ENCODE measurements at places on chromosomes 3 and 15.

GRCh38 chr3:143331350-143331749 is 211.8 kb downstream of the CHST2 start:
- DNase-seq: no peak

DNA sequence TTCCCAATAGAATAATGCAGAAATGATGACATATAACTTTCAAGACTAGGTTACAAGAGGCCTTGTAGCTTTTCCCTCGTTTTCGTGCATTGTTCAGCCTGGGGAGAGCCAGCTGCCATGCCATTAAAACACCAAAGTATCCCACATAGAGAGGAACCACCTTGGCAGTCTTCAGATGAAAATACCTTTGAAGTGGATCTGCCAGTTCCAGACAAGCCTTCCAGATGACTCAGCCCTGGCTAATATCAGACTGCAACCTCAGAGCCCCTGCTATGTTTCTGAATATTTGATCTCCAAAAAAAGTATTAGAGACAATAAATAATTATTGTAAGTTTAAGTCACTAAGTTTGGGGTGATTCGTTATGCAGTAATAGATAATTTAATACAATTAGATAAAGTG is 294.3 kb upstream of the GBE1 start:
- DNase-seq: no peak

GRCh38 chr15:26974120-26974780 is 3.3 kb downstream of the GABRG3 start:
- no peak for DNase-seq

- no peak for DNase-seq
These were observed 72.3 kb upstream of the THRB start for GRCh38 chr3:24566927-24567326.

DNA sequence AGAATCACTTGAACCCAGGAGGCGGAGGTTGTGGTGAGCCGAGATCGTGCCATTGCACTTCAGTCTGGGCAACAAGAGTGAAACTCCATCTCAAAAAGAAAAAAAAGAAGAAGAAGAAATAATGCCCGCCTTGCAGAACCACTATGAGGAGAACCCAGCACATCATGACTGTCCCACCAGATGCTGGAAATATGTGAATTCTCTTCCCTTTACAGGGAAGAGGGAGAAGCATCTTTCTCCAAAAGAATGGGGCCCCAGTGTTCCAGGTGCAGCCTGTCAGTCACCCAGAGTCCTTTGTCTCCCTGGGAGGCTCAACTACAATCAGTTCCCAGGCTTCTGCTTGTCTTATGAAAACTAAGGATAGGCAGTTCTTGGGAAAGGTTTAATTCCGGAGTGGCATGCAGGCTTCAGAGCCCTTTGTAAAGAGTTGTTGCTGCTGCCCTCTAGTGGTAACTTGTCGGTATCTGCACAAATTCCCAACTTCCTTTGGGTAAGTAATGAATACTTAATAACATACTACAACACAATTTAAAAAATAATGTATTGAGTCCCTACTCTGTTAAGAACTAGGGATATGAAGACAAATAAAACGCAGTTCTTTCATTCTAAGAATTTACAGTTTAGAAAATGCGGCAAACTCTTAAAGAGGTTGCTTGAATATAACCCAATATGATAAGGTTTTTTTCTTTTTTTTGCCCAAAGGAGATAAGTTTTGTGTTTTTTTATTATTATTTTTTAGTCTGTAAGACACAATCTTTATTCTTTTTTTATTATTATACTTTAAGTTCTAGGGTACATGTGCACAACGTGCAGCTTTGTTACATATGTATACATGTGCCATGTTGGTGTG is 18.6 kb upstream of the TICRR start:
- peak; percentile 65 for DNase-seq

DNA sequence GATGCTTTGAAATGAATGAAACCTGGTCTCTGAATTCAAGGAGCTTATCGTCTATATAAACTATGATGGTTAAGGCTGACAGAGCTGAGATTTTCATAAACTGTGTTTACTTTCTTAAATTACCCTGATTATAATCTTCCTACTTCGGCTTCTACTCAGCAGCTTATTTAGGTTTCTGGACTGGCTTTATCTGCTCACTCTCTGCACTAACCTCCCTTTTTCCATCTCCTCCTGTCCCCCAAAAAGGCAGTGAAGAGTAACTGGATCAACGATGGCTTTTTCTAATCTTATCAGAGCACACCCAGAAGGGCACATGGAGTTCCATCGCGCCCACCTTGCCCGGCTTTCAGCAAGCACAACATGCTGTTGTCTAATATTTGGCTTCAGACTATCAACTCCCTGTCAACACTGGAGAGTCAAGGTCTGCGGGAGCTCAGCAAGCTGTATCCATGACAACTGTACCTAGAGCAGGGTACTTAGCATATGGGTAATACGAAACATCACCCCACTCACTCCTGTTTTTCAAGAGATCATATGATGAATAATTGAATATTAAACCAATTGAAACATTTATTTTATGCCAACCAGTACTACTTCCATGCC is 417.3 kb downstream of the GABRB3 start:
- no peak for DNase-seq

DNA sequence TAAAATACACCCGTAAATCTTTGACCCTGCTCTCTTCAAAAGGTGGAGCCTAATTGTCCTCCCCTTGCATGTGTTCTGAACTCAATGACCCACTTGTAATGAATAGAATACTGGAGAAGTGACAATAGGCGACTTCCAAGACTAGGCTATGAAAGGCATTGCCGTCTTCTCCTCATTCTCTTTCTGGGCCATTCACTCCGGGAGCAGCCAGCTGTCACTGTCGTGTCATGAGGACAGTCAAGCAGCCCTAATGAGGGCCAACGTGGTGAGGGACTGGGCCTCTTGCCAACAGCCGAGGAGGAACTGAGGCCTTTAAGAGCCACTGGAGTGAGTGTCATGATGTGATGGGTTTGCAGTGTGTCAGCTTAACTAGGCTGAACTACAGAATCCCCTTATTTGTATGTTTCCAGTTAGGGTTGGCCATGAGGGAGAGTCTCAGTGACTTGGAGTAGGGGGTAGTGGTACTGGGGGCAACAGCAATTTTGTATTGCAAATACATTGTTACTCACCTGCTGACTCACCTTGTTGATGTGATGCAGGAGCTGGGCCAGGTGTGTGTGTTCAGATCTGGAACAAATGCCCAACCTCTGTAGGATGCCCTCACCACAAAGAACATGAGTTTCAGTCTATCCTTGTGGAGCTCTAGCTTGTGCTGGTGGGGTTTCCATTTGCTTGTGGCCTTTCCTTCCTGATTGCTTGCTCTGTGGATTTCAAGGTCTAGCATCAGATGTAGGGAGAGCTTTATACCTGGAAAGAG is 188.5 kb upstream of the PROK2 start:
- no peak for DNase-seq

- no peak for DNase-seq
These were observed 1.9 kb downstream of the MEX3B start for GRCh38 chr15:82043796-82044372.

DNA sequence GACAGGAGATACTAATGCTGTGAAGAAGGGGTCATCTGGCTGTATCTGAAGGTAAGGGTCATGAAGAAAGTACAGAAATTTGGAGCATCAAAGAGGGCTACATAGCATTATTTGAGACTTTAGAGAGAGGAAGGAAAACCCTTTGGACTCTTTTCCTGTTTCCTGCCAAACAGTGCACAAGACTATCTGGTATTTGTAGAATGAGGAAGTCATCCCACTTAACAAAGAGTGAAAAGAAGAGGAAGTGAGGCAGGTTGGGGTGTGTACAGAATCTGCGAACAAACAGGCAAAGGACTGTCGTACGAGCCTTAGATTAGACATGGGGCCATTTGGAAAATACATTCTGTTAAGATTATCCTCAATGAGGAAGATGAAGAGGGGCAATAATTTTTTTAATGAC is 546.8 kb upstream of the EPHA6 start:
- no peak for DNase-seq

DNA sequence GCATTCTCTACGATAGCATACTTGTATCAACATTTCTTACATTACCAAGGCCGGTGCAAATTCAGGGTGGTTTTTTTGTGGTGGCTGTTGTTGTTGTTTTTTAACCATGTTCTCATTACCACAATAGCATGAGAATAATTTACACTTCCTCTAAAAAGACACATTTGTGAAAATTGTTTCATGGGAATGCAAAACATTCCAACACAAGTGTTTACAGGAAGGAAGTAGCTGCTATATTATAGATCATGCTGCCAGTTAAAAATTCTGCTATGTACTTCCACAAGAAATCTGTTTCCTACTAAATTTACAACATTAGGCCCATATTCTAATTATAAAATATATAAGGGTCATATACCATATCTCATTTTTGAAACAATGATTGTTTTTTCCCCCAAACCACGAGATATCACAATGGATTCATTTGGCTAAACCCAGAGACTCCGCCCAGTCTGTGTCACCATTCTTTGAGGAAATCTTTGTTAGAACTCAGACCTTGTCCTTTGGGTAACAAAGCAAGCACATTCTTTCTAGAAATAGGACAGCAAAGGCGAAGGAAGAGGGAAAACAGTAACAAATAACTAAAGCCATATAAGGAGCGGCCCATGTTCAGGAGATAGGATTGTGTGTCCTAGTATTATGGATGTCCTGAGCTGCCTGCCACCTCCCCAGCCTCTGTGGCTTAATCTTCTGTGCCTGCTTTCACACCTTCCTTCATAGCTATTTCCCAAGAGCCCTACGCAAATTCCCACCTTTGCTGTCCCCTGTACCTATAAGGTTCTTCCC is 60.1 kb downstream of the UACA start:
- DNase-seq: no peak

DNA sequence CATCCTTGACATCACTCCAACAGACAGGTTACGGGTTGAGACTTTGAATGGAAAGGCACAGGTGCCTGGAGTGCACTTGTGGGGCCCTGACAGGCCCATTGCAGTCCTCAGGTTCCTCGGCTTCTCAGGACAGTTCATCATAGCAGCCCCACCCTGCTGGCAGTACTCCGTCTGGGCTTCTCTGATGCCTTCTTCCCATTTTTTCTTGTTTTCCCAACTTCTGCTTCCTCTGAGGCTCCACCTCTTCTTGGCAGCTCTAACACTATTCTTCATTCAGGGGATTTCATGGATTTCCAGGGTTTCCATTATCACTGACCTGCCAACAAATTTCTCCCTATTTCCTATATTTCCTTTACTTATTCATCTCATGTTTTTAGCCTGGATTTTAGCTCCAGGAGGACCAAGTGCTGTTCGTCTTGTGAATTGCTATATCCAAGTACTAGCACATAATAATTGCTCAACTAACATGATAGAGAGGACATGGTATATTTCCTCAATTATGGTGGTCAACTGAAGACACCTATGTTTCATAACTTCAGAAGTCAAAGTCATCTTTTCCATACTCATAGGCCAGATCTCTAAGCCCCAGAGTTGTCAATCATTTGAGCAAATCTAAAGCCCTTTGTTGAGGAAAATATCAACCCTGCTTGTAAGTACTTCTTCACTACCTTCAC is 16.2 kb downstream of the NCEH1 start:
- no peak for DNase-seq

DNA sequence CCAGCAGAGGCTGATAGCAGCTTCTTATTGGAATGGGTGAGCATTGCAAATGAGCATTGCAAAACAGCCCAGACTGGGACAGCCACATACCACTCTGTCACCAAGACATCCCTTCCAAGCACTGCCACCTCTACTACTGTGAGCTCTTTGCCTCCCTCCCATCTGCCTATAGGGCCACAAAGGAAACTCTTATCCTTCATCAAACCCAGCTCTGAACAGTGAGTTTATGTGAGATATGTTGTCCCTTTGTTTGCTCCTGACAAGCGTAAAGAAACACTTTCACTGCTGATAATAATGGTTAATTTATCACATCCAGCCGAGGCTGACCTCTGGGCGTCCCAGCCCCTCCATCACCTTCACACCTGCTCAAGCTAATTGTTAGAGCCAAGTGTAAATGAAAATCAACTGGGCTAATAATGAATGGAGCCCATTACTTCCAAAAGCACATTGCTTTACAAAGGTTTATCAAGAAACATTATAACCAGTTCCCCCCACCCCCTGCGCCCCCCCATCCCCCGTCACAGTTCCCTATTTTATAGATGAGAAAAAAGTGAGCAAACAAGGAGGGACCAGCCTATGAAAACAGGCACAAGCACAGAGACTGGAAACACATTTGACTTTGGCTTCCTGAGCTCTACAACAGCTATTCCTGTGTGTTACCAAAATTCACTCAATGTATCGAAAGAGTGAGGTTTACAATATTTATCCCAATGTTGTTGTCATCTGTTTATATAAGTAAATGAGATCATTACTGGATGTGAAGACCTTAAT is 146.3 kb downstream of the ANXA2 start:
- no peak for DNase-seq

GRCh38 chr3:149572796-149573414 is 84.9 kb downstream of the WWTR1 start:
- no peak for DNase-seq

DNA sequence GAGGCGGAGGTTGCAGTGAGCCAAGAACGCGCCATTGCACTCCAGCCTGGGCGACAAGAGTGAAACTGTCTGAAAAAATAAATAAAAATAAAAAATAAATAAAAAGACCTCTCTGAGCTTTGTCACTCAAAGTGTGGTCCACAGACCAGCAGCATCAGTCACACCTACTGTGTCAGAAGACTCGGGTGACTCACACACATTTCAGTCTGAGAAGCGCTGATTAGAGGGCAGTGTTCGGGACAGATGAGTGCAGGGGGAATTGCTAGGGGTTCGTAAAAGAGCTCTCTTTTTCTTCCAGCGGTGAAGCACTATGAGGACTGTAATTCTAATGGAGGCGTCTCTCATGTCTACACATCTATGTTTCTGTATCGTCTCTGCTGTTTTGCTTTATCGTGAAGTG is 5.7 kb downstream of the PODXL2 start:
- DNase-seq: no peak

GRCh38 chr3:65967451-65967850 is 71.3 kb downstream of the MAGI1 start:
- no peak for DNase-seq

DNA sequence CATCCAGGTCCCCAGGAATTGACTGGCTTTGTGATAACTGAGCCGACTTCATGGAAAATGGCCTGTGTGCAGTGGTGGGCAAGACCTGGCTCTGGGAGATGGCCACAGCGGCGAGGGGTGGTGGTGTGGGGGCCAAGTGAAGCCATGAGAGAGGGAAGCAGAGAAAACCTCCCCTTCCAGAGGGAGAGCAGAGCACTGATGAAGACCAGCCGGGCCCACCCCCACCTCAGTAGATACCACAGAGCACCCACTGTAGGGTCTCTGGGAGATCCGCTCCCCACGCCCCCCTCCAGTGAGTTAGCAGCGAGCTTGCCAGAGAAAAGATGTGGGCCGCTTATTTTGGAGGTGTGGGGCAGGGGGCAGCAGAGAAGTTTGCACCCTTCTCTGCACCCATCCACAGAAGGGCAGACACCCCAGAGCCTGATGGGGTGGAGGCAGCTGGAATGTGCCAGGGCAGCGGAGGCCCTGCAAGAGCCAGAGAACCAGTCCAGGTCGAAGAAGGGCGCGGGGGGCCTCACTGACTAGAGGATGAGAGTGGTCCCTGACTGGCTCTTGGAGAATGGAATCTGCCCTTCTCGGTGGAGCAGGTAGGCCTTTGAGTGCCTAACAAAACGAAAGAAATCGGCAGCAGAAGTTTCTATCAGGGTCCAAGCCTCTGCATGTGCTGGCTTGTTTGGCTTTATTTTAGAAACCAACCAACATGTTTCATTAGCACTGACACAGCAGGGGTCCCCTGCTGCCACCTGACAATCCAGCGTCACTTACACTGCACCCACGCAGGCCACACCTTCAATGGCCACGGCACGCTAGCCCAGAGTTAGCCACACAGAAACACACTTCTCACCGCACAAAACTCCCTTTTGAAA is 28.3 kb downstream of the MELTF start:
- DNase-seq: no peak

- DNase-seq: no peak
These were observed 543.0 kb upstream of the KCNMB2 start for GRCh38 chr3:177992993-177993970.

GRCh38 chr3:126930936-126931600 is 51.8 kb upstream of the PLXNA1 start:
- DNase-seq: no peak

All from GM13976 (cell line).